ENCODE measurements at places on chromosomes 16 and 17.

DNA sequence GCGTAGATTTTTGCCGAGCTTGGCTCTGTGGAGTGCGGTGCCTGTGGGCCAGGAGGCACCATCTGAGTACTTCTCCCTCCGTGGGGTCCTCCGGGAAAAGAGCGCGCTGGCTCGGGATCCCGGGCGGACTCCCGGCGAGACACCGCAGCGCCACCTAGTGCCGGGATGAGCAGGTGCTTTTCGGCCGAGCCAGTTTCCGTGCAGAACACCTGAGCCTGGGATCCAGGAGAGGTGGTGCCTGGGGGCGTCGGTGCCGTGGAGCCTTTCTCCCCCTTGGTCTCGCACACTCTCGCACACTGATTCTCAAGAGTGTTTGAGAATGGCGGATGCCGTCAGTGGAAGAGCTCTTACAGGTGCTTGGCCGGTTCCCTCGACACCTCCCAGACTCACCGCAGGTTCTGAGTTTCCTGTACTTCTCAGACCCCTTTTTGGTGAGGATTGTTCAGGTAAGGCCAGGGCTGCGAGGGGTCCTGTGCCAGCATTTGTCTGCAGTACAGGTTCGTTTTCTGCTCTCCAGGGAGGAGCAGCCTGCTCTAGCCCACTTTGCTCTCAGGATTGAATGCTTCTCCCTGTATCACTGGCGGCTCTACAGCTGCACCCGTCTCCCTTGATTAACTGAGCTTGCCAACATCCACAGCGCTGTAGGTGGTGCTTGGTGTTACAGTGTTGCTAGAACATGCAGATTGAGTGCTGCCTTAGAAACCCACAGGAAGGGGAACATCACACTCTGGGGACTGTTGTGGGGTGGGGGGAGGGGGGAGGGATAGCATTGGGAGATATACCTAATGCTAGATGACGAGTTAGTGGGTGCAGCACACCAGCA, 23.3 kb downstream of the TBCD start:
- peak; percentile 62 for DNase-seq

DNA sequence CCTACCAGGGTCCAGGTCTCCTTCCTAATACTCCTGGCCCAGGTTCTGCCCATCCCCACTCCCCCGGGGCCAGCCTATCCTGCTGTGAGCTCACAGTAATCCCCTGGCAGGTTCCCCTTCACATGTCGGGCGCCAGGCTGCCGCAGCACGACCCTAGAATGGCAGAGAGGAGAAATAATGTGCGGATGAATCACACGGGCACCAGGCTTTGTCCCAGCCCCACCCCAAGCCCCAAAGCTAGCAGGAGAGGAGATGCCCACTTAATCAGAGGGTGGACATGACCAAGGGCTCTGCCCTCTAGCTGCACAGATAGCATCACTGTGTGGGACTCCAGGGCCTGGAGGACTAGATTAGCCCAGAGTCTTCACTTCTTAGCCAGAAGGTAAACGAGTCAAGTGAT, 39.5 kb downstream of the ST3GAL2 start:
- no peak for DNase-seq

- DNase-seq = no peak
Measured at GRCh38 chr17:14078027-14078426, 8.7 kb downstream of the COX10 start.

GRCh38 chr17:846901-847843, 65.0 kb downstream of the MRM3 start:
- DNase-seq = no peak

- no peak for DNase-seq
Measured at GRCh38 chr16:9343276-9343675, 251.8 kb downstream of the HAPSTR1 start.

DNA sequence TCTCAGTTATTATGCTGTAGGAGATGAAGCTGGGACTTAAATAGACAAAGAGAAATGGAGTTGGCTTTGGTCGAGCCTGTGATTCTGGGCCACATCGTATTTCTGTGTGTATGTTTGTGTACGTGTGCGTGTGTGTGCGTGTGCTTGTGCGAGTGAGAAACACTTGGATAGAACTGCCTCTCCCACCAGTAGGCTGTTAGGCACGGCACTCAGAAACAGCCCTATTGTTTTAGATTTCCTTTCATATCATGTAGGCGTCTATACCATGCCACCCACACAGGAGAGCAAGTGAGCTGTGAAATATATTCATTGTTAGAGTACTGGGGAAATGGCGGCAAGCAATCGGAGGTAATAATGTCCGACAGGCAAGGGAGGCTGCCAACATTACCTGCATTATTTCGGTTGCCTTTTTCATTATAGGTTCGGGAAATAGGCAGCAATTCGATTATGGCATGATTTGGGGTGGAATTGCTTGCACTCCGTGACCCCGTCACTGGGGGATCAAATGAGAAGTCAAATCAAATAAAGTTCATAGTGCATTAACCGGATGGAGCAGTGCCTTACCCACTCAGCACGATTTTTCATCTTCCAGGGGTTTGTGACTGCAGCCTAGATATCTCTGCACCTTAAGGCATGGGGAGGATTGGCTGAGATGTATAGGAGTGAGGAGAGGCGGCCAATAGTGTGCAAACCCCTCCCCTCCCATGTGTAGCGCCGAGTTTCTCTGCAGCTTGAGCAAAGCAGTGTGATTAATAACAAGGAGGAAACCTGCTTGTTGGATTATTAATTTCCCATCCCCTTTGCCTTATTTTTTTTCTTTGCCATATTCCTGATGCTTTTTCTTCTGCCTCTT, 89.6 kb downstream of the RBFOX1 start:
- DNase-seq = no peak

DNA sequence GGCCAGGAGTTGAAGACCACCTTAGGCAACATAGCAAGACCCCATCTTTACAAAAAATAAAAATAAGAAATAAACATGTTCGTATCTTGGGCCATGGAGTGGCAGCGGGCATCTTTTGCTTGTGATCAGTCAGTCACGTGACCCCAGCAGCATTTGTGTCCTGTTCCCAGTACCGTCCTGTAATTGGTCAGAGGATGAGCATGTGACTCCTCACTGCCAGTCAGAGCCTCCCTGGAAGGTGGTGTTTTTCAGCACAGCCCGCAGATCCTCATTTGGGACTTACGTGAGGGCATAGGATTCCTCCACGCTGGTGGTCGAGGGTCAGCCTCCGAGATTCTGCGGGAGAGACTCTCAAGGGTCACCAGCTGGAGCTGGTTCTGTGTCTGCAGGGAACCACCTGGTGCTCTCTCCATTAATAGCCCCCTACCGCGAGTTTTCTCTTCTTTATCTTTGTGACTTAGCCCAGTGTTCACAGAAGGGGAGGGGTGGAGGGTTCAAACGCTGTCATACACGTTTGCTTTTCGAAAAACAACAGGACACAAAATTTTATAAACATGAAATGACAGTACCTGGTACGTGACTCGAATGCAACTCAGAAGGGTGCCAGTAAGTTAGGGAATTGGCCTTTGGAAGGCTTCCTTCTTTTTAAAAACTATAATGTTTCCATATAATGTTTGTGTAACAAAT, 17.2 kb downstream of the MRC2 start:
- DNase-seq = no peak

DNA sequence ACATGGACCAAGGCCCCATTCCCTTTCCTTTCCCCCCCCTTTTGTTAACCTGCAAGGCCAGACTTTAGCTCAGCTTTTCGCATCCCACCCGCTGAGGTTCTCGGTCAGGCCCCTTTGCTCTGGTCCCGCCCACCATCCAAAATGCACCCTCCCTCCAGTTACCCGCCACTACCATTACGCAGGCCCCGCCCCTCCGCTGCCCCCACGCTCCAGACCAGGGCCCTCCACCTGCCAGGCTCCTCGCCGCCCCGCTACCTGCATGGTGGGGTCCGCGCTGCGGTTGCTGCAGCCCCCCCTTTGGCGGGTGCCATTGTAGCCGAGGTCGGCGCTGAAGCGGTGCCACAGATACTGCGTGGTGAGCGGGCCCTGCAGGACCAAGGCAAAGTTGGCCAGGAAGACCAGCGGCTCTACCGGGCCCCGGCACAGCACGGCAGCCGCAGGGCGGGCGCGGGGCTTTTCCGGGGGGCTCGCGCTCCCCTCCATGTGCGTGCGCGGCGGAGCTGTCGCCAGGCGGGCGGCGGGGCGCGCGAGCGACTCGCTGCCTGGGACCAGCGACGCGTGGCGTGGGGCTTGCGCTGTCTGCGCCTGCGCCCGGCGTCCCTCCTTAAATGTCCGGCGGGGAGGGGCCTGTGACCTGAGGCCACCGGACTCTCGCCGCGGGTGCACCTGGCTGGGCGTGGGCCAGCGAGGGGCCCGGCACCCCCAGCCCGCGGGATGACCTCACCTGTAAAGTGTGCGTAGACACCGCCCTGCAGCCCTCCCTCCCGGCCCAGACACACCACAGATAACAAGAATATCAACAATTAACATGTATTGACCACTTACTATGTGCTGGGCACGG, at the start of gene SLC46A1:
Gene SLC46A1, minus strand, starts transcription at position 581 of the 841 bp plus-strand sequence. Its CDS starts 98 bp downstream, at position 483.
- peak; percentile 80 for DNase-seq

- DNase-seq = no peak
Measured at GRCh38 chr16:64865069-64865696, 256.7 kb downstream of the CDH11 start.

GRCh38 chr16:73170612-73171038, 122.7 kb upstream of the ZFHX3 start:
- DNase-seq = no peak

GRCh38 chr17:32610943-32611342, 124.2 kb downstream of the CDK5R1 start:
- no peak for DNase-seq

- no peak for DNase-seq
Measured at GRCh38 chr17:67283731-67284516, 38.9 kb upstream of the HELZ start.

DNA sequence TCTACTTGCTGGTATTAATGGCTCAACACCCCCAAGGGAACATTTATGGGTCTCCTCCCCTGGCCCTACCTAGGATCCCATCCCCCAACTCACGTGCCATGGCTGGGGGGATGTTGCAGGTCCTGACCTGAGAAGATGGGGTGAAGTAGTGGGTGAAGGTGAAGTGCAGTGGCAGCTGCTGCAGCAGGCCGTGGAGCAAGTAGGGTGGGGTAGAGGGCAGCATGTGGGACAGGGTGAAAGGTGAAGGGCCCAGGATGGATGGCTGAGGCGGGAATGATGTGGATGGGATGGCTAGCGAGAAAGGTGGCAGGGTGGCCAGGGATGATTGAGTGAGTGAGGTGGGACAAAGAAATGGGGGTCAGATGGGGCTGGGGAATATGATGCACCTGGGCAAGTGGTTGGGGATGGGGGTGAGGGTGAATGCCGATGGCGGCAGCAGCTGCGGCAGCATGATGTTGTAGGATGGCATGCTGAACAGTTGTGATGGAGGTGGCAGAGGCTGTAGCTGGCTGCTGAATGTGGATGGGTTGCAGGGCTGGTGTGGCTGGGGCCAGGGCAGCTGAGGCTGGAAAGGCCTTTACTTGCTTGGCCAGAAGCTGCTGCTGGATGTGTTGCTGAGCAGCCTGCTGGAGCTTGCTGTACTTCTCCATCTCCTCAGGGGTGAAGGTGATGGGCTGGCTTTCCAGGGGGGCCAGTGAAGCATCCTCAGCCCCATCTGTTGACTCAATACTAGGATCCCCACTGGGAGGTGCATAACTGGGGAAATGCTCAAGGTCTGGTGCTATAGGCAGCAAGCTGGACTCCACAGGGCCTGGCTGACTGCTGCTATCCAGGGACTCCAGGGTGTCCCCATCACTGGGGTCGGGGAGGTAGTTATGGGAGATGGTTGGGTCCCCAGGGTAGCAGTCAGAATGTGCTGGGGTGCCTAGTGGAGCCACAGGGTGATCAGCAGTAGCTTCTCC, 8.3 kb upstream of the ITGA2B start:
- no peak for DNase-seq

DNA sequence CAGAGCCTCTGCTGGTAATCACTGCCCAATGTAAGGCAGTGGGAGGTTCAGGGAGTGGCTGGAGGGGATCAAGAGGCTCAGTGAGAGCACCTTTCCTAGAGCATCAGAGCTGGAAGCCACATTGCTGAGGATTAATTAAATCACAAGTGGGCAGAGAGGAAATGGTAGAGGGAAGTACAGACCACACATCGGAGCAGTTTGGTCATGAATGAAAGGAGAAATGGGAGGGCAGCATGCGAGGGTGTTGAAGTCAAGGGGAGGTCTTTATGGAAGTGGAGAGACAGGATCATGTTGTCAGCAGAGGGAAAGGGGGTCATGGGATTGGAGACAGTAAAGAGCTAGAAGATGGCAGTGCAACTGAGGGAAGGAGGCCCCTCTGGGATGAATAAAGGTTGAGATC, 2.3 kb downstream of the CCL17 start:
- no peak for DNase-seq

DNA sequence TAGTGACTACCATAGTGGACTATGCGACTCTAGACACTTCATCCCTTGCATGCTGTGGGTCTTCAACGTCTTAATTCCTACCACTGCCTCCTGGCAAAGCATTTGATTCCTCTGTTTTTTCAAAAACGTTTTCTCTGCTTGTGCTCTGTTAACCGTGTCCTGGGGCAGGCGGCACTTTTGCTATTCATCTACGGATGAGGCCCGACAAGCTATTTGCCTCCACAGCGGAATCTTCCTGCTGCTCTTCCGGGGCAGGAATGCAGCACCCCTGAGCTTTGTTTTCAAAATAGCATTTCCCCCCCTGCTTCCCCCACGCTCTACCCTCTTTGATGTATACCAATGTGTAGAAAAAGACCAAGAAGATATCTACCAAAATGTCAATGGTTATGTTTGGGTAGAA, 39.8 kb upstream of the METTL16 start:
- DNase-seq = no peak

All from activated T-cell treated with anti-CD3 and anti-CD28 coated beads, Interleukin-2, amount 50 U/mL, for 24 hours (primary cell).